Kidney glomerular epithelial cell (primary cell): ENCODE measurements at places on chromosomes 3 and 15.
A peak's percentile ranks its signal among the peaks of the same experiment; 100 is the strongest.

GRCh38 chr3:188446766-188447165 is 292.8 kb downstream of the LPP start:
- no peak for DNase-seq

DNA sequence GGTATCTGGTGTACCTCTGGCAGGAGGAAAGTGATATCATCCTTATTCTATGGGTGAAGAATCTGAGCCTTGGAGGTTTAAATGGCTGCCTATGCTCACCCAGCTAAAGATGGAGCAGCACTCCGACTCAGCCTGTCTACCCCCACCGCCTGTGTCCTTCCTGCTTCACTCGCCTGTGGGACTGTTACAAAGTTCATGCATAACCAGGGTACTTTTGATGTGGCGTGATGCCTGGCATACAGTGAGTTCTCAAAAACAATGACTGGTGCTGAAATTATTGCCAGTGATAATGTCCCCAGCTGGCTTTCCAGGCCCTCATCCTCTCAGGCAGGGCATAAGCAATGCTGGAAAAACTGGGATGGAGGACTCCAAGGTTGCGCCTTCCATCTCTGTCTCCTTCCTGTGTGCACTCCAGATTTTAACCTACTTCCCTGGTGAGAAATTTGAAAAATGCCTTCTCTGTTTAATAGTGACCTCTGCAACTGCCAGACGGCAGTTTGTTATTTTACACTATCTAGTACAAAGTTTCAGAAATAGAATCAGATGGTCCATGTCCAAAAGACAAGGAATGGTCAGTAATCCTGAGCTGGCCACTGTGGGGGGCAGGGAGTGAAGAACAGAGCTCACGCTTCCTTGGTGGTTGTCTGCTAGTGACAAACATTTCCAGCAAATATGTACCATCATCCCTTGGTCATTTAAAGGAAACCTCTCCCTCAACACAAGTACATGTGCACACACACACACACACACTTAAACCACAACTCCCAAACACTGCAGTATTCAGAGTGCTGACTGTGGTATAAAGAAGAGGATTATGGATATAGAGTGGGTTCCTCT is 86.5 kb upstream of the NMNAT3 start:
- peak; percentile 70 for DNase-seq

GRCh38 chr3:172268425-172268824 is 179.8 kb downstream of the GHSR start:
- no peak for DNase-seq

- DNase-seq: no peak
Measured at GRCh38 chr3:183822631-183823030, 2.7 kb downstream of the MAP6D1 start.

DNA sequence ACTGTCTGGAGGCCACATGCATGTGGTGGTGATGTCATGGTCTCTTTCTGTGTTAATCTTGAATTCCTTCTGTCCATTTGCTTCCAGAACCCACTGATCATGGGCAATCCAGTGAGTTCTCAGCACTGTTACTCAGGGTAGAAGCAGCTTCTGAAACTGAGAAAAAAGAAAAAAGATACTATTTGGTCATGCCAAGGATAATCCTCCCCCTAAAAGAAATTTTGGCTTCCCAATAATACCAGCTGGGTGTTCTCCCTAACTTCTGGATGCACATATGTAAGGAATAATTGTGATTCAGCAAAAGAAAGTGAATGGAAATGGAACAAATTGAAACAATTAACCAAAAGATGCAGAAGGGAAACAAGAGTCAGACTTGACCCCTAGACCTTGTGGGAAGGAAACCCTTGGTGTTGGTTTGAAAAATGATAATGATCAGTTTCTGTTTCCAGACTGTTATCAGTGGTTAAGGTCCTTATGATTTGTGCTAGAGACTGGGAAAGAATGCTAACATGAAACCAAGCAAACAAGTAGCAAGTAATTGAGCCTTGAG is 92.3 kb downstream of the RBMS3 start:
- DNase-seq: no peak

GRCh38 chr15:80985981-80986380 is 3.6 kb downstream of the MESD start:
- DNase-seq: no peak

DNA sequence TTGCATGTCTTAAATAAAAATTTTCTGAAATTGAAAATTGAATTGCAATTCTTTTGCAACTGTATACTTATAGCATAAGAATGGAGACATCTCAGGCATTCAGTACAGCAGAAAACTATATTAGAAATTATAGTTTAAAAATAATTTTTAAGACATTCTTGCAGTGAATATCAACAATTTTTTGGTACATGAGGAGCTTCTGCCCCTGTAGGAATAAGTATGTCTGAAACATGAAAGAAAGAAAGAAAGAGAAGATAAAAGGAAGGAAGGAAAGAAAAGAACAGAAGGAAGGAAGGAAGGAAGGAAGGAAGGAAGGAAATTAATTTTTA is 165.0 kb downstream of the GMNC start:
- DNase-seq: no peak

DNA sequence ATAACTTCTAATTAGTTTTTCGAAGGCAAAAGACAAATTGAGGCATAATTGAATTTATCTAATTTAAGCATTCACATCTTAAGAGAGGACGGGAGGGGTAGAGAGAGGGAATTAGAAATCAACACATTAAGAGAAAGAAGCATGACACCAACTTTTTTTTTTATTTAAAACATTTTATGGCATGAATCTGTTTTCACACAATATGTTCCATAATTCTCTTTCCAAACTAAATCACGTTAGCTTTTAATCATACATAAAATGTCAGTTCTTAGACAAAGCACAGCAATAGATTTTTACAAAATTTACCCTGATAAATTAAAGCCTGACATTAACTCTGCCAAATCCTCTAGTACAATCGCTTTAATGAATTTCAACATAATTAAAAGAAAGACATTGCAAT is 600.8 kb upstream of the ROBO1 start:
- DNase-seq: no peak

DNA sequence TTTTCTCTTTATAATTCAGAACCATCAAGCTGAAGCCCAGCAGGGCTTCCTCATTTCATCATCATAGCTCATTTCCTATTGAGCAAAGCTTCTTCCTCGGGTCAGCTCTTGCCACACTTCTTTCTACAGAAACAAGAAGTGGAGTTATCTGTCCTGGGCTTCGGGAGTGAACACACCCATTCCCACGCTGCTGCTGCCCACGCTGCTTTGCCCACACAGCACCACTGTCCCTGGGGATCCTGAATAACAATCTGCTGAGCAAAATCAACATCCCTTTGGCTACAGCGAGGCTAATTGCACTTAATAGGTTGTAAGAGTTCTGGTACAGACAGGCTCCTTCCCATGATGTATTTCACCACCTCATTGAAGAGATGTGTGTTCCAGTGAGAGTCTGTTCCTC is 23.7 kb downstream of the CEP19 start:
- no peak for DNase-seq

DNA sequence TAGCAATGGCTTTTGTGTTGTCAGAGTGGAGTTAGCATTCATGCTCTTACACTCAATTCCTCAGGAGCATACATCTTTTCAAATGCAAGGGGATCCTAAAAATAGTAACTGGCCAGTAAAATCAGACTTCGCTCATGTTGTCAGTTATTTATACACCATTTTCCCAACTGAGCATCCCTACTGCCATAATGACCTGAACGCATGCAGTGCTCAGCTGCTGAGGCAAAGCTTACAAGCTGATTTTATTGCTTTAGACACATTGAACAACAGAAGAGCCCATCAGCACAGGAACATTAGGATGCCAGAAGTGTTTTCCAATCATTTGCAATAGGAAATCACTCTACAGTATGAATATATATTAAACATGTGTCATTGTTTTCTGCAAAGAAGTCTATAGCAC is 689.7 kb upstream of the BCHE start:
- DNase-seq: no peak

DNA sequence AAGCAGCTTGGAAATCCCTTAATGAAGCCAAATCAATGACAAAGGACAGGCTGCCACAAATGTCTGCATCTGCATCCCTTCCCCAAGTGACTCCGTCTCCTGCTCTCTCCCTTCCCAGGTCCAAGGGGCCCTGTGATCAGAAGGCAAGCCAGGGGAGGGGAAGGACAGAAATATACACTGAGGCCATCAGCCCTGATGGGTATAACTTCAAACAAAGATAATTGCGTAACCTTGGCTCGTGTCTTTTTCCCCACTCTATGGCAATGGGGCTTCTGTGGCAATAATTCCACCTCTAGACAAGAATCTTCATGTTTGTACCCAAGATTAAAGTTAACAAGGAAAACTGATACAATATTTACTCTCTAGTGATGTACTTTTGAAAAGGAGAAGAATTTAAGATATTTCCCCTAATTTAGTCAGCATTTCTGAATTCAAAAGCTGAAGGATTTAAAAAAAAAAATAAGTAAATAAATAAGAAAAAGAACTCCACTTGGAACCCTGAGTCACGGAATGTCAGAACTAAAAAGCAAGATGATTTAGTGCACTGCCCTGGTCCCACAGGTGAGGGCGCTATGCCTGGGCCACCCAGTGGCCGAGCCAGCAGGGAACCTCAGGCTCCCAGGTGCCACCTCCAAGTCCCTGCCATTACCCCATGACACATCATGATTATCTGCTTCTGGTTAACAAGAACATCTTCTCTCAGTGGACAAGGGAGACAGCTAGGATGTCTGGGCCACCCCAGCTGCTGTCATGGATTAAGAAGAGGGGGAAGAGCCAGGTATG is 154.5 kb downstream of the STT3B start:
- no peak for DNase-seq

GRCh38 chr3:160409812-160410610 is 10.6 kb downstream of the SMC4 start:
- DNase-seq: no peak
